NCI-H1436 (cell line): ENCODE measurements at places on chromosomes 6 and 20.

- DNase-seq: no peak
Observed at GRCh38 chr6:24078200-24078599, 47.8 kb upstream of the NRSN1 start.

DNA sequence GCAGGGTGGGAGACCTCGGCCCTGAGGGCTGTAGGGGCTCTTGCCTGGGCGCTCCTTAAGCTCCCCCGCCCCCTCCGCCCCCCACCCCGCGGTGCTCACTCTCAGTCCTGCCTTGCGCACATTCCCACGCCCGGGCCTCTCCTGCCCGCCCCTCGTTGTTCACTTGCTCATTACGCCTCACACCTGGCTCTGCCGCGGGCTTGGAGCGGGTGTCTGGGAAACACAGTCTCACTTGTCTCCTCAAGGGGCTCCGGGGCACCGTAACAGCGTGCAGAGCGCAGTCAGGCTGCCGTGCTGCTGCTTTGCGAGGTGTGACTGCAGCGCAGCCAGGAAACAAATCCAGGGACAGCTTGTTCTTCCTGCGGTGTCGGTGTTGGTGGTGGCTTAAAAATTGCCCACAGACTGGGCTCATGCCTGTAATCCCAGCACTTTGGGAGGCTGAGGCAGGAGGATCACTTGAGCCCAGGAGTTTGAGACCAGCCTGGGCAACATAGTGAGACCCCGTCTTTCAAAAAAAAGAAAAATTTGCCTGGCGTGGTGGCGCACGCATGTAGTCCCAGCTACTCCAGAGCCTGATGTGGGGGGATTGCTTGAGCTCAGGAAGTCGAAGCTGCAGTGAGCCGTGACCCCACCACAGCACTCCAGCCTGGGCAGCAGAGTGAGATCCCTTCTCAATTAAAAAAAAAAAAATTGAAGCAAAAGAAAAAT is 4.6 kb downstream of the NPBWR2 start:
- DNase-seq: peak; percentile 82

DNA sequence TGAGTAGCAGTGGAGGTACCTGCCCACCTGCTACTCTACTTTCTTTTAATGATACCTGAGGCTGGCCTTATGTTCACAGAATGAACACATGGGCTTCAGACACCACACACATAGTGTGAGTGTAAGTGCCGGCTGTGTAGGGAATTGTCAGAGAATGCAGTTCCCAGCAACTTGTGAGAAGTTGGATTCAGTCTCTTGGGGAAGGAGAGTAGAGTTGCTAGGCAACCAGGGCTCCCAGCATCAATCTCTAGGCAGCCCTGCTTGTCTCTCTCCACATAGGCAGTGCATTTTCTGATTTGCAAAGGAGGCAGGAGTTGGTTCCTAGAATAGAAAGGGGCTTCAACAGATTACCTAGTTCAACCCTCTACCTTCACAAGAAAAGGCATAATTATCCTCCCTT is 74.1 kb downstream of the BFSP1 start:
- no peak for DNase-seq

GRCh38 chr6:6788394-6789032 is 200.0 kb downstream of the LY86 start:
- no peak for DNase-seq

- DNase-seq: no peak
Observed at GRCh38 chr6:11277275-11278206, 45.1 kb upstream of the NEDD9 start.

DNA sequence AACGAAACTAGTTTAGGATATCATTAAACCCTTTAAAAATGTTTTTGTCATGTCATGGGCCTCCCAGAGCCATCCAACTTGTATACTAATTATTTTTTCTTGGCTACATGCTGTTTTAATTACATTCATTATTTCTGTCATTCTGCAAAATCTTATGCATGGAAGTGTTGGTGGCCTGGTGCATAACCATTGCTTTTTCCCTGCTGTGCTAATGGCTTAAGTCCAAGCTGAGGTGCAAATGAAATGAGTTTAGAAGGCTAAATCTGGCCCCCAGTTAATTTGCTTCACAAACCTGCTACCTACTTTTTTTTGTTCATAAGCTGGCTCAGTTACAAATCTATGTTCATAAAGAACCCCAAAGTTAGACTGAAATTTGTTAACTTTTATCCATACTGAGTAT is 1249.9 kb downstream of the EPHA7 start:
- DNase-seq: no peak
